Kidney (tissue), 22 donors: ENCODE measurements at places on chromosomes 16 and 17.
A peak's percentile ranks its signal among the peaks of the same experiment; 100 is the strongest.

DNA sequence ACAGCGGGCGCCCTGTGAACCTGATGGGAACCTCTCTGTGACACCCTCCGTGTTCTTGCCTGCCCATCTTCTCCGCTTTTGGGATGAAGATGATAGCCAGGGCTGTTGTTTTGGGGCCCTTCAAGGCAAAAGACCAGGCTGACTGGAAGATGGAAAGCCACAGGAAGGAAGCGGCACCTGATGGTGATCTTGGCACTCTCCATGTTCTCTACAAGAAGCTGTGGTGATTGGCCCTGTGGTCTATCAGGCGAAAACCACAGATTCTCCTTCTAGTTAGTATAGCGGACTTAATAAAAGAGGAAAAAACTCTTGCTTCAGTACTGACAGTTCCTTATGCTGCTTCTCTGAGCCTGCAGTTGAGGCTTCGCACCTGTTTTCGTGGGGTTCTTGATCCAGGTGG, 10.5 kb downstream of the CDK5RAP3 start:
- DNase-seq, result no peak

DNA sequence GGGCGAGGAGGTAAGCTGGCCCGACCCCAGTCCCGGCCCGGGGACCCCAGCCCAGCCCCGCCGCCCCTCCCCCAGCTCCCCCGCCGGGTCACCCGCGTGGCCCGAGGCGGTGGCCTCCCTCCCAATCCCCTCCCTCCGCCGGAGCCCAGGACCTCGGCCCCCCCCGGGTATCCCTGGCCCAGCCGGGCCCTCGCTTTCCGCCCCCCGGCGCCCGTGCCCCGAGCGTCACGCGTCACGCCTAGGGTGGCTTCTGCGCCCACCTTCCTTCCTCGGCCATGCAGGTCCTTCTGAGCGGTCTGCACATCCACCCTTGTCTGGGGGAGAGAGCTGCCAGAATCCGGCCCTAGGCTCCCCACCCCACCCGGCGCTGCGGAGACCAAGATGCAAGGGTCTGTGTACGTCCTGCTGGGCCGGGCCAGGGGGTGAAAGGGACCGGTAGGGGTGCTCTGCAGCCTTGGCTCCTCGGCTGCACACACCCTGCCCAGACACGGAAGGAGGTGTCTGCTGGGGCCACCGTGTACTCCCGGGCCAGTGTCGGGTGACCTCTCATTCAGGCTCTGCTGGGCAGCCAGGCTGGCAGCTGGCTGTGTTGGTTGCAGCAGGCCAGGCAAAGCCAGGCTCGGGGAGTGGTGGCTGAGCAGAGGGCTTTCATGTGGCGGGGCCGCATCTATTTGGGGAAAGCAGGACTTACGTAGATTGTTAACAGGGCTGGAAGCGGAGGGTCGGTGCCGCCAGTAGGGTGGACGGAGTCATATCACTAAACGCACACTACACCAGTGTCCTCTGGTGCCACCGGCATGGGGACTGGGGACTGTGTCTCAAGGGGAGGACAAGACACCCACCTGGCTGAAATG, 754 bp downstream of the RAB11FIP4 start:
- peak; percentile 48 for DNase-seq

- DNase-seq, result no peak
Measured at GRCh38 chr16:52652033-52652432, 105.1 kb upstream of the TOX3 start.

DNA sequence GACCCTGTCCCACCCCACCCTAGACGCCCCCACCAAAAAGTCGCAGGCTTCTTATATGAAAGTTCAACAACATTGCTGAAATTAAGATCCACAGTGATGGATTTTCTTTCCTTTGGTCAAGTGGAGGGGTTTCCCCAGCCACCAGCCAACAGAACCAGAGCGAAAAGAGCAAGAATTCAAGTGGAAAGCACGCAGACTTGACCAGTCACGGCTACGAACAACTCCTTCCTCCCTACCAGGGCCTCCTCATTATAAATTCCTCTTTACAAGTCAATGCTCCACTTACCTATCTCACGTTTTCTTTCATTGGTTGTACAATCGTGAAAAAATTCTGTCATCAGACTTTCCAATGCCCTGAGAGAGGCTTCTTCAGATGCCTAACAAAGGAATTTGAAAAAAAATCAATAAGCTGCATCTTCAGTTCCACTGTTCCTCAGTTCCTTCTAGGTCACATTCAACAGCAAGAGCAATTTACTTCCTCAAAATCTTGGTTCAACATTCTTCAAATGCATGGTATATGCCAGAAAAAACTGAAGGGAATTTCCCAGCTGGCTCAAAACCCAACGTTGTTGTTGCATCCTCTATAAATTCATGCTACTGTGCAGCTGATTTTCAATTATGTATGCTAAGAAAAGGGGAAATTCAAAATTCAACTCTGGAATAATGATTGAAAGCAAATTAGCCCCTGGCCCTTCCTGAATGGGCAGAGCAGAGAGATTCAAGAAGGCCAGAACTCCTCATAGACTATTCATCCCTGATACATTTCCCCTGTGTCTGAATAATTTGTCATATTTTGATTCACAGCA, 30.9 kb downstream of the XPO6 start:
- no peak for DNase-seq
